ENCODE measurements at places on chromosomes 4 and X.

DNA sequence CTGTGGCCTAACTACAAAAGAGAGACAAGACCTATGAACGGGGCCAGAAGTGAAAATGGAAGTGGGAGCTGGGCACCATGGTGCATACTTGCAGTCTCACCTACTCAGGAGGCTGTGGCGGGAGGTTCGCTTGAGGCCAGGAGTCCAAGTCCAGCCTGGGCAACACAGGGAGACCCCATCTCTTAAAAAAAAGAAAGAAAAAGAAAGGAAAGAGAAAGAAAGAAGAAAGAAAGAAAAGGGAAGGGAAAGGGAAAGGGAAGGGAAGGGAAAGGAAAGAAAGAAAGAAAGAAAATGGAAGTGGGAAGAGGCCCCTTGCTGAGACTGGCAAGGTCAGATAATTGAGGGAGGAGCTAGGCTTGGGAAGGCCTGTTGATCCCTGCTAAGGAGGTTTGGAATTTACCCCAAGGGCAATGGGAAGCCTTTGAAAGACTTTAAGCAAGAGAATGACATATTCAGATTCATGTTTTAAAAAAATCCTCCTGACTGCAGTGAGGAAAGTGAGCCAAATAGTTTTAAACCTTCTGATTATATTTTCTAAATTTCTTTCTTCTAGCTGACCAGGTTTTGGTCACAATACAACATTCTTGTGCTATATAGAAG, 17.7 kb upstream of the HERC5 start:
- no peak for DNase-seq

- DNase-seq: peak; percentile 83
Observed at GRCh38 chrX:118823263-118824172, at the start of gene ZCCHC12. TSS of gene ZCCHC12 (plus strand) at chrX:118823824. CDS start at chrX:118825245, 1,421 bp downstream.

DNA sequence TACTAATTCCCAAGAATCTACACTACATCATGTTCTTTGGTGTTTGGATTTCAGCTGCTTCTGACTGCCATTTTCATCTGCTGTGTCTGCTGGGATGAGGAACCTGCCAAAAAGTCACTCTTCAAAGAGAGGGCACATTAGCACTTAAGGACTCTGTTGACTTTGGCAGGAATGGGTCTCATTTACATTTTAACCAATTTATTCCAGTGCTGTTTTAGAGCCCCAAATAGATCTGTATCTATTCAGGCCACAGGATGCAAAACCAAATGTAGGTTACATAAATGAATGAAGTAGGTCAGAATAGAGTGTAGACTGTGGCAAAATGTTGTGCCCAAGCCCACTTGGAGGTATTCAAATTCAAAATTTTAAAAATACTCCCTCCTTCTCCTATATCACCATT, 14.4 kb downstream of the TXK start:
- no peak for DNase-seq

DNA sequence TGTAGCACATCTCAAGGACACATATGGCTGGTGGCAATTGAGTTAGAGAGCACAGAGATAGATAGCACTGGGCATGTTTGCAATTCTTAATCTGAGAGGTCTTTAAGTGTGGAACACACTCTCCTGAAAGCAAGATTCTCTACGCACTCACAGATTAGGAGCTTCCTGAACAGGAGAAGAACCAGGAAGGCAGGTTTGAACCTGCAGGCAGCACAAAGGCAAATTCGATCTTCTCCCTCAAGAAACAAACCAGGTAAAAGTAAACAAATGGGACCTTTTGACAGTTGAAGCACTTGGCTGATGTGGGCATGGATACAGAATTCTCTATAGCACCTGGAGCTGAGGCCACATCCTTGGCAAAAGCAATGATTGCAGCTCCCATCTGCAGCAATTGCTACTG, 24.3 kb downstream of the HS3ST1 start:
- no peak for DNase-seq

DNA sequence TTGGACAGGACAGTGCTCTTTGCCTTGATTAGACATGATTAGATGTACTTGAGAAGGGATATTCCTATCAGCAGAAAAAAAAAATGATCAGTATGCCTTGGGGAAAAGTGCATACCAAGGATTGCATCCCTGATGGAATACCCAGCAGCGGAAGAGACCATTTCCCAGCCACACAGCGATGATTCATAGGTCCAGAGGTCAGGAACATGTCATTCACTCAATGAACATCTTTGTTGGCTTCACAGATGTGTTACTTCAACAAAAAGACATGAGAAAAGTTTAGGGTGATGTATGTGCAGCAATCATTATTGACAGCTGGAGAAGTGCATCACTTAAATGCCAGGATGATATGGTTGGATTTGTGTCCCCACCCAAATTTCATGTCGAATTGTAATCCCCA, 293.5 kb downstream of the ZNF674 start:
- DNase-seq: no peak

All from NCI-H2081 (cell line).